ENCODE measurements at places on chromosomes 5 and 9. TPM values are rescaled to one million over a fixed set of nuclear protein-coding genes. Genes with fewer than 3 reads are reported as not detected.

The ZNF462 gene
- total RNA-seq: 29.2 TPM

The CSF1R gene
- 15.5 TPM for total RNA-seq

The TTC16 gene
- total RNA-seq: 0.25 TPM

The EGFLAM gene
- 8.9 TPM for total RNA-seq

DNA sequence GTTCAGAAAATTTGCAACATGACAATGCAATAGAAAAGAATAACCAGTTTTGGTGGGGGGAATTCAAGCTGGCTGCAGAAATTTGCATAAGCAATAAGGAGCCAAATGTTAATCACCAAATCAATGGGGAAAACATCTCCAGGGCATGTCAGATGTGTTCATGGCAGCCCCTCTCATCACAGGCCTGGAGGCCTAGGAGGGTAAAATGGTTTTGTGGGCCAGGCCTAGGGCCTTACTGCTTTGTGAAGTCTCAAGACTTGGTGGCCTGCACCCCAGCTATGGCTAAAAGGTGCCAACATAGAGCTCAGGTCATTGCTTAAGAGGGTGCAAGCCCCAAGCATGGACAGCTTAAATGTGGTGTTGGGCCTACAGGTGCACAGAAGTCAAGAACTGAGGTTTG is 29.7 kb upstream of the SLC36A1 start:
- DNase-seq: no peak
- H3K4me1 ChIP-seq: no peaks in the 10 kb centered on the region
- no peak overlapping the region for H3K4me3 ChIP-seq
- no peaks in the 10 kb centered on the region for H3K36me3 ChIP-seq
- peaks cover 2% of the 10 kb centered on the region for H3K27me3 ChIP-seq

- peak overlapping the region; percentile 91 for H3K27ac ChIP-seq
- peak overlapping the region; percentile 16 for H3K4me3 ChIP-seq
- no peaks in the 10 kb centered on the region for H3K27me3 ChIP-seq
These were observed 14.2 kb downstream of the EEIG1 start for GRCh38 chr9:127966416-127967150.

- H3K4me1 ChIP-seq: no peaks in the 10 kb centered on the region
- H3K36me3 ChIP-seq: no peaks in the 10 kb centered on the region
- no peaks in the 10 kb centered on the region for H3K27me3 ChIP-seq
- H3K4me3 ChIP-seq: no peak overlapping the region
- DNase-seq: no peak
These were observed 17.3 kb downstream of the NAIF1 start for GRCh38 chr9:128049843-128050242.

DNA sequence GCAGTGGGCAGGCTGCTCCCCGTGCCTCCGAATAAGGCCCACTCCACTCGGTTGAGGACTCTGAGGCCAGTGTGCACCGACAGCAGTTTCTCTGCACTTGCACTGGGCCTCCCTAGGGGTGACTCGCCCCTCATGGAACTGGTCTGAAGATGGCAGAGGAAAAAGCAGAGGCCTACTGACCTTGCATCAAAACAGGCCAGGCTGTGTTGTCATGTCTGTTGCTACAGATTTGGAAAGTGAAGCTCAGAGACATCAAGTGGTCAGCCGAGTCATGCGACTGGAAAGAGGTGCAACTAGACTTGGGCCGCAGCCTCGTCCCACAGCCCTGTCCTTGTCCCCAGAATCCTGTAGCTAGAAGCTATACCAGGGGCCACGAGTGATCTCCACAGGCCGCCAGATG is 78.3 kb downstream of the DCP2 start:
- no peaks in the 10 kb centered on the region for H3K27me3 ChIP-seq
- H3K36me3 ChIP-seq: peaks cover 41% of the 10 kb centered on the region
- H3K27ac ChIP-seq: no peak overlapping the region
- peaks cover 52% of the 10 kb centered on the region for H3K4me1 ChIP-seq
- no peak for DNase-seq
- H3K4me3 ChIP-seq: no peak overlapping the region

DNA sequence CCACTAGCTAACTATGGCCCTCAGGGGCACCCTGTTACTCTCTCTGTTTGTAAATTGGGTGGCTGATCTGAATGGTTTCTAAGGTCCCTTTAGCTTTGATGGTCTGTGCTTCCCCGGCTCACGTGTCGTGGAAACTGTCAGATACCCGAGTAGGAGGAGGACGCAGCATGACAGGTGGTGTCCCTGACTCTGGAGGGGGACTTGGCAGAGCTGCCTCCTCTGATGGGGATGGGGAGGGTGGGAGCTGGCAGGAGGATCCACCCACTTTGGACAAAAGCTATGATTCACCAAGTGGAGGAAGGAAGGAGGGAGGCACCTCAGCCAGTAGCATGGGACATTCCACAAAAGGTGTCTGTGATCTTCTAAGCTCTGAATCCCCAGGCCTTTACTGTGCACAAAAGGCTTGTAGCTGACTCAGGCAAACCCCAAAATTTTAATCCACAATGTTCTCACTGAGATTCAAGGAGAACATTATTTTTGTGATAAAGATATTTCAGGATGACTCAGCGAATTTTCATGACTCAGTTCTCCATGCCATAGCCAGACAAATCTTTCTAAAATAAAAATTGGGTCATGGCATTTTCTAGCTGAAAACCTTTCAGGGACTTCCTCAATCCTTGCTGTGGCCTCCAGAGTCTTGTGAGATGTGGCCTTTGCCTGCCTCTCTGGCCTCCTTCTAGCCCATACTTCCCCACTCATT is 131.0 kb upstream of the BRINP1 start:
- no peak for DNase-seq
- no peak overlapping the region for H3K27ac ChIP-seq
- H3K27me3 ChIP-seq: no peaks in the 10 kb centered on the region
- H3K4me3 ChIP-seq: no peak overlapping the region
- no peaks in the 10 kb centered on the region for H3K36me3 ChIP-seq
- no peaks in the 10 kb centered on the region for H3K4me1 ChIP-seq

DNA sequence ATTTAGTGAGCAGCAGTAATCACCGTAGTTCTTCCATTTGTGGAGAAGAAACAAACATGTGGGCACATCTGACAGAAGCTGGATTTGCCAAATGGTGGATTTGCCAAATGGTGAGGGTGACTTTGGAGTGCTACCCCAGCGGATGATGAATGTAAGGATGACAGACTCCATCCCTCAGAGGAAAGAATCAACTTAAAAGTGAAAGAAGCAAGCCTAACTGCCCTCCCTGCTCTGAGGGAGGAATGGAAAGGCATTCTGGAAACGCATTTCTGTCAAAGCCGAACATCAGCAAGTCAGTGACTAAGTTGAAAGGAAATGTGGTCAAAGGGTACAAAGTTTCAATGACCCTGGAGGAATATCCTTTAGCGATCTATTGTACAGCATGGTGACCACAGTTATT is 143.5 kb downstream of the GPBP1 start:
- H3K4me1 ChIP-seq: peaks cover 7% of the 10 kb centered on the region
- DNase-seq: no peak
- H3K27me3 ChIP-seq: no peaks in the 10 kb centered on the region
- no peaks in the 10 kb centered on the region for H3K36me3 ChIP-seq
- H3K27ac ChIP-seq: no peak overlapping the region

DNA sequence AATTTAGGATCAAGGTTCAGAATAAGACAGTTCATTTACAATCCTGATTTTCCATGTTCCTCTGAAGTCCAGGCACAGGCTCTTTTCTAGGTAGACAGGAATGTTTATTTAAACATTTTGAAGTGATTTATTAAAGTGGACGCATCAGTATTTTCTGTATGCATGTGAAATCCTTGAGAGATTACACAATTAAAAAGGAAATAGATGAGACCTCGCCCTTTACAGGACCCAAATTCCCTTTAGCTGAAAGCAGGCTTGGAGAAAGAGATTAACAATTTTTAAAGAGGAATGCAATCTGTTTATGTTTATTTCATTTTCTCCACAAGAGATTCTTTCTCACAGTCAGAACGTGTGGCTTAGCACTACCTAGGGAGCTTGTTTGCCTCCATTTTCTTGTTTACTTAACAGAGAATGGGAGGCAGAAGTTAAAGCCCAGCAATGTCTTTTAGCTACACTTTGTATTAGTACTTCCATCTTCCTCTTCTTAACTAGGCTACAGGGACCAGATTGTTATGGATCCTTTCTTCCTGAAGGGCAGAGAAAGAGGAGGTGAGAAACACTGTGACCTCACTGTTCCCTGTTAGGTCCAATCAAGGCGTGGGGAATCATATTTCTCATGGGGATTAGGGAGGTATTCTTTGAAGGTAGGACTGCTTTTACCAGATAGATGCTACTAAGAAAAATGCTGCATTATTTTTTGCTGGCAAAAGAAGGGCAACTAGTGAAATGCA is 416.0 kb downstream of the SH3GL2 start:
- no peaks in the 10 kb centered on the region for H3K36me3 ChIP-seq
- peaks cover 14% of the 10 kb centered on the region for H3K27me3 ChIP-seq
- no peaks in the 10 kb centered on the region for H3K4me1 ChIP-seq
- no peak overlapping the region for H3K4me3 ChIP-seq
- H3K27ac ChIP-seq: no peak overlapping the region

DNA sequence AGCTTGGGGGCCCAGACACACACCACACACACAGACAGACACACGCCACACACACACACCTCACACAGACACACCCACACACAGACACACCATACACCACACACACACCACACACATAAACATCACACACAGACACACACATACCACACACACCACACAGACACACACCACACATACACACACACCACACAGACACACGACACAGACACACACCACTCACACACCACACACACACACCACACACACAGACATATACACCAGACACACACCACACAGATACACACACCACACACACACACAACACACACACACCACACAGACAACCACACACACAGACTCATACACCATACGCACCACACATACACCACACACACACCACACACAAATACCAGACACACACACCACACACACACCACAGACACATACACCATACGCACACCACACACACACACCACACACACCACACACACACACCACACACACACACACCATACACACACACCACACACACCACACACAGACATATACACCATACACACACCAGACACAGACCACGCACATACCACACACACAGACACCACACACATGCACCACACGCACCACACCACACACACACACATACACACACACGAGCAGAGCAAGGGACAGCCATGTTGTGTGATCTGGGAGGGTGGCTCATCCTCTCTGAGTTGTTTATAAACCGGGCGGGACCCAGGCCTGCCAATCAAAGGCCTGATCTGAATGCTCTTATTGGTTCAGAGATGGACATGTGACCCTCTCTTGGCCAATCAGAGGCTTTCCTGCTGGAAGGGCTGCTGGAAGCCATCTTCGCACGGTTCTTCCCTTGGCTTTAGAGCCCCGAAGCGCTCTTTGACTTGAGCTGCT is 148.3 kb downstream of the GAPVD1 start:
- no peak overlapping the region for H3K27ac ChIP-seq
- no peak for DNase-seq
- H3K4me3 ChIP-seq: no peak overlapping the region
- peaks cover 12% of the 10 kb centered on the region for H3K4me1 ChIP-seq
- no peaks in the 10 kb centered on the region for H3K36me3 ChIP-seq

DNA sequence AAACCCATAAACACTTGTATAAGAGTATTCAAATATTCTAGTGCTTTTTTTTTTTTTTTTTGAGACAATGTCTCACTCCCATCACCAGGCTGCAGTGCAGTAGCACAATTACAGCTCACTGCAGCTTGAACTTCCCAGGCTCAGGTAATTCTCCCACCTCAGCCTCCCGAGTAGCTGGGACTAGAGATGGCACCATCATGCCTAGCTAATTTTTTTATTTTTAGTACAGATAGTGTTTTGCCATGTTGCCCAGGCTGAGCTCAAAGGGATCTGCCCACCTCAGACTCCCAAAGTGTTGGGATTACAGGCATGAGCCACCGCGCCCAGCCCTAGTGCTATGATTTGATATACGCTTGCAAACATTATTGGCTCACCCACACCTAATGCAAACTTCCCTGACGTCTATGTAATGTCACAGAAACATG is 11.8 kb downstream of the IL6ST start:
- DNase-seq: no peak
- H3K4me1 ChIP-seq: peaks cover 78% of the 10 kb centered on the region
- no peak overlapping the region for H3K27ac ChIP-seq
- peaks cover 38% of the 10 kb centered on the region for H3K36me3 ChIP-seq

GRCh38 chr5:134464988-134465815 is 53.5 kb upstream of the CDKN2AIPNL start:
- H3K27ac ChIP-seq: peak overlapping the region; percentile 100
- peak overlapping the region; percentile 70 for H3K4me3 ChIP-seq
- H3K4me1 ChIP-seq: peaks cover 47% of the 10 kb centered on the region
- no peaks in the 10 kb centered on the region for H3K27me3 ChIP-seq
- DNase-seq: peak; percentile 24

- H3K27ac ChIP-seq: peak overlapping the region; percentile 98
- H3K36me3 ChIP-seq: peaks cover 16% of the 10 kb centered on the region
- H3K4me1 ChIP-seq: peaks cover 100% of the 10 kb centered on the region
- no peaks in the 10 kb centered on the region for H3K27me3 ChIP-seq
These were observed 9.3 kb downstream of the STOM start for GRCh38 chr9:121360601-121361374.

Data from left ventricle myocardium inferior (tissue), 1 donor.